Right forelimb (tissue), 1 donor: ENCODE measurements at places on chromosomes 7 and 10.
A peak's percentile ranks its signal among the peaks of the same experiment; 100 is the strongest.

GRCh38 chr10:112842832-112843360 is 107.2 kb upstream of the TCF7L2 start:
- DNase-seq, result no peak

DNA sequence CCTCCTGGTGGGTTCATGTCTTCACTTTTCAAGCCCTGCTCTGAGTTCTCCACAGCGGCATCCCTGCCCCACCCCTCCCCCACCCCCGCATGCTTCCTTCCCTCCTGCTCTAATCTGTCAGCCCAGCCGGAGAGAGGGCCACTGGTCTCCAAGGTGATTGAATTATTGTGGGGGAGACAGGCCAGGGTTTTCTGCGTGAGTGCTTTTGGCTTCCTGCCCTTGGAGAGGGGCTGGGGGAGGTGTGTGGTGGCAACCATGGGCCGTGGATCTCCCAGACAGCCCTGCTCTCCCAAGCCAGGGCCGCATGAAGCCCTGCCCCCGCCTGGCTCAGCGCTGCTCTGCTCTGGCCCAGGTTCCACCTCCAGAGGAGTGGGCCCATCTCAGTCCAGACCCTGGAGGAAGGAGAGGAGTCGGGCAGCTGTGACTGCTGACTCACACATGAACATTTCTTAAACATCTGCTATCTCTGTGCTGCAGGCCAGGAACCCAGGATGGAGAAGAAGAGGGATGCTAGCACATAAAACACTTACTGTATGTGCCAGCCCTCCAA is 109.9 kb downstream of the ZMIZ1 start:
- DNase-seq, result peak; percentile 82

DNA sequence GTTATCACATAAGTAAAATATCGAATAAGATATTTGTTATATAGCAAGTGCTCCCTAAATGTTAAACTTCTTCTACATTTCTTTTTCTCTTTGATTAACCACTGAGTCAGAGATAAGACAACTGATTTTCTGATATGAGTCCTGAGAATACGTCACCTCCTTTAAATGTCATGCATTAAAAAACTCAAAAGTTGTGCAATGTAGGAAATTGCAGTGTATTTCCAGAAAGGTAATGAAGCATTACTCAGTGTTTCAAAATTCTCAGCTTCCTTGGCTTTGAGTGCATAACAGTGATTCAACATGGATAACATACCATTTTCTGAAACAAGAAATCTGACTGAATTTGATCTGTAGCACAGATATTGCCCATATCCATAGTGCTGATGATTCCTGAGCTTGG is 155.8 kb downstream of the BMPER start:
- DNase-seq, result no peak

GRCh38 chr10:103280506-103280905 is 3.6 kb downstream of the INA start:
- DNase-seq, result no peak

- no peak for DNase-seq
These were observed 361.0 kb downstream of the PHTF2 start for GRCh38 chr7:78159545-78159944.

GRCh38 chr7:18667466-18667865 is 171.9 kb downstream of the HDAC9 start:
- no peak for DNase-seq

DNA sequence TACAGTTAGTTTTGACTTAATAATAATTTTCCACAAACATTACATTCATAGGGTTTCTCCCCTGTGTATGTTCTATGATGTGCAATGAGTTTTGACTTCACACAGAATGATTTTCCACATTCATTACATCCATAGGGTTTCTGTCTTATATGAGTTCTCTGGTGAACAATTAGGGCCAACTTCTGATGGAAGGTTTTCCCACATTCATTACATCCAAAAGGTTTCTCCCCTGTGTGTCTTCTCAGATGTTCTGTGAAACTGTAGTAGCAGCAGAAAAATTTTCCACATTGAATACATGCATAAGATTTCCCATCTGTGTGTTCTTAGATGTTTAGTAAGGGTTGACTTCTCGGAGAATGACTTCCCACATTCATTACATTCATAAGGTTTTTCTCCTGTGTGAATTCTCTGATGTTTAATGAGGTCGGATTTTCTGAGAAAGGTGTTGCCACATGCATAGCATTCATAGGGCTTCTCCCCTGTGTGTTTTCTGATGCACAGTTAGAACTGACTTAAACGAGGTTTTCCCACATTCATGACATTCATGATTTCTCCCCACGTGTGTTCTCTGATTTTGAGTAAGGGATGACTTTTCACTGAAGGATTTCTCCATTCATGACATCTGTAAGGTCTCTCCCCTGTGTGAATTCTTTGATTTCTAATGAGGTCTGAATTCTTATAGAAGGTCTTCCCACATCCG is 118.5 kb downstream of the ZNF33B start:
- no peak for DNase-seq

GRCh38 chr7:44333911-44334733 is 8.7 kb upstream of the CAMK2B start:
- DNase-seq, result no peak

GRCh38 chr7:28348636-28349035 is 63.7 kb upstream of the CREB5 start:
- no peak for DNase-seq

DNA sequence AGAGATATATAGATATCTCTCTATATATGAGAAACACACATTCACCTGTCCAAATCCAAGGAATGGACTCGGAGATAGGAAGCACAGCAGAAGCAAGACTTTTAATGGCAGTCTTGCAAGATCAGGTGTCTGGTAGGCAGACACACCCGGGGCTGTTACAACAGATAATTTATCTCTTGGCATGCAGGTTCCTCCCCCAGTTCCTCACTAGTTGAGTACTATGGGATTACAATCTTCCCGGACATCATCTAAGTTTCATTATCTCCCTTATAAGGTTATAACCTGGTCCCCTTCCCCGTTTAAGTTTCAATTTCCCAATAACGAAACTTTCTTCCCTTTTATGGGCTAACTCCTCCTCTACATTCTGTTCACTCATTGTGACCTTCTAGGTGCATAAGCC is 399.3 kb downstream of the PPP1R3A start:
- no peak for DNase-seq

DNA sequence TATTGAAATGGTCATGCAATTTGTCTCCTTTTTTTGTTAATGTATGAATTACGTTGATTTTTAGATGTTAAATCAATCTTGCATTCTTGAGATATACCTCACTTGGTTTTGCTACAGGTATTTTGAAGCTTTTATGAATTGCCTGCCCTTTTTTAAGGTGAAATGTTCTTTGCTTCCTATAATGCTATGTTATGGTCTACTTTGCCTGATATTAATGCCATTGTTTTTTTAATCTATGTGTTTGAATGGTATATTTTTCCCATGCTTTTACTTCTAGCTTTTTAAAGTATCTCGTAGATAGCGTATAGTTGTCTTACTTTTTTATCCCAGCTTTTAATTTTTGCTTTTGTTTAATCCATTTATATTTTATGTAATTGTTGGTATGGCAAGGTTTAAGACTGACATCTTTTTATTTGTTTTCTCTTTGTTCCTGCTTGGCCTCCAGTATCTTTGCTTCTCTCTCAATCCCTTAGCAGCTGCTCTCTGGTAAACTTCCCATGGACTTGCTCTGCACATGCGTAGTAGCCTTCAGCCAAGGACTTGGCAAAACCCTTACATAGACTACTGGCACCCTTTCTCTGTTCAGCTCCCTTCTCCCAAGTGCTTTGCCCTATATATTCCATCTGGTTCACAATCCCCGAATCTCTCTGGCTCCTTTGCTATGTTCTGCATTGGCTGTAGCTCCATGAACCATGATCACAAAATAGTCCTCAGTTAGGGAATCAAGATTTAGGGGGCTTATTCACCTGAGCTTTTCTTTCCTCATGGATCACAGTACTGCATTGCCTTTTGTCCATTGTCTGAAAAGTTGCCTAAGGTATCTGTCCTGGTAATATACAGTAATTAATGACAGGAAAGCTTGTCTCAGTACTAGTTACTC is 8.4 kb downstream of the TRIM24 start:
- DNase-seq, result no peak

GRCh38 chr7:45702751-45703150 is 128.6 kb downstream of the ADCY1 start:
- DNase-seq, result no peak

- no peak for DNase-seq
These were observed 135.7 kb downstream of the PDE1C start for GRCh38 chr7:31934551-31934950.

DNA sequence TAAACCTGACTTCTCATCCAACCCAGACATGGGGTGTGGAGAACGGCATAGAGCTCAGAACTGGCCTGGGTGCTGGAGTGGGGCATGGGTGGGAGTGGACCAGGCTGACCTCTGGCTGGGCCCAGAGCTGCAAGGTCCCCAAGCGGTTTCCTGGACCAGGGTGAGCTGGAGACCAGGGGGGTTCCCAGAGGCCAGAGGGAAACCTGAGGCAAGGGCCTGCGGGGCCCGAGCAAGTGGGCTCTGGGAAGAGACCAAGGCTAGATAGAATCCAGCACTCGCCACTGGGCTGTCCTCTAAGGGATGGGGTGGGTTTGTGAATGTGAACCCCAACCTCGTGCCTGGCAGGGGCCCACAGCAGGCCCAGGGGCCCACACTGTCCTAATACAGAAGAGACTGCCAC is 39.4 kb upstream of the RET start:
- no peak for DNase-seq

GRCh38 chr10:30093303-30093950 is 34.0 kb upstream of the JCAD start:
- DNase-seq, result no peak

GRCh38 chr10:77004917-77005564 is 632.6 kb downstream of the KCNMA1 start:
- DNase-seq, result no peak

- peak; percentile 76 for DNase-seq
These were observed 26.0 kb upstream of the GLI3 start for GRCh38 chr7:42262964-42263363.

GRCh38 chr7:130372402-130373165 is 7.7 kb upstream of the CPA1 start:
- DNase-seq, result no peak

- DNase-seq, result no peak
These were observed 31.9 kb downstream of the EBF3 start for GRCh38 chr10:129932182-129932581.

GRCh38 chr10:117477211-117477947 is 65.2 kb upstream of the EMX2 start:
- DNase-seq, result no peak

GRCh38 chr10:128150561-128150960 is 24.3 kb upstream of the MKI67 start:
- DNase-seq, result no peak

DNA sequence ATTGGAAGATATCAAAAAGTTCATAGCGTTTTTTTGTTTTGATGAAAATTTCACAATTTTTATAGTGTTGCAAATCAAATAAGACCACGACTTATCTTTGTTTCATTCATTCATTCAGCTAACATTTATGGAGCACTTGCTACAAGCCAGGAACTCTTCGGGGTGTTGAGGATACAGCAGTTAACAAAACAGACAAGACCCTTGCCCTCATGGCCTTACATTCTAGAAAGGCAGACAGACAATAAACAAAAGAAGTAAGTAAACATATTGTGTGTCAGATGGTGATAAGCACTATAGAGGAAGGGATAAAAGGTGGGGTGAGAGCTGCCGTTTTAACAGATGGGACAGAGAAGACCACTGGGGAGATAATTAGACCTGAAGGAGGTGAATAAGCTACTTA is 41.6 kb upstream of the GSAP start:
- DNase-seq, result no peak

GRCh38 chr10:89241486-89242344 is 9.9 kb downstream of the LIPA start:
- no peak for DNase-seq

GRCh38 chr7:95375591-95376257 is 20.5 kb downstream of the PON3 start:
- DNase-seq, result no peak

DNA sequence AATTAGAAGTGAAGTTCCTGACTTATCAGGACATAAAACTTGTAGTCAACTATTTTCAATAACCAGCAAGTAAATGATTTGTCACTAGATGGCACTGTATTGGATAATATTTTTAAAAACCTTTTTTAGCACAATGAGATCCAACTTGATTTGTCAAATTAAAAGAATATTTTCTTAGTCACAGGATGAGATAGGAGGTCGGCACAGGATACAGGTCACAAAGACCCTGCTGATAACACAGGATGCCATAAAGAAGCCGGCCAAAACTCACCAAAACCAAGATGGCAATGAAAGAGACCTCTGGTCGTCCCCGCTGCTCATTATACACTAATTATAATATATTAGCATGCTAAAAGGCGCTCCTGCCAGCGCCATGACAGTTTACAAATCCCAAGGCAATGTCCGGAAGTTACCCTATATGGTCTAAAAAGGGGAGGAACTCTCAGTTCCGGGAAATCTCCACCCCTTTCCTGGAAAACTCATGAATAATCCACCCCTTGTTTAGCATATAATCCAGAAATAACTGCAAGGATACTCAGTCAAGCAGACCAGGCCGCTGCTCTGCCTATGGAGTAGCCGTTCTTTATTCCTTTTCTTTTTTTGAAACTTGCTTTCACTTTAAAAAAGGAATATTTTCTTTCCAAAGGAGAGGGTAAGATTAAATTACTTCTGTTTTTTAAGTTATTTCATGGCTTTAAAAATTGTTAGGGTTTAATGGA is 255.7 kb upstream of the MKLN1 start:
- no peak for DNase-seq

DNA sequence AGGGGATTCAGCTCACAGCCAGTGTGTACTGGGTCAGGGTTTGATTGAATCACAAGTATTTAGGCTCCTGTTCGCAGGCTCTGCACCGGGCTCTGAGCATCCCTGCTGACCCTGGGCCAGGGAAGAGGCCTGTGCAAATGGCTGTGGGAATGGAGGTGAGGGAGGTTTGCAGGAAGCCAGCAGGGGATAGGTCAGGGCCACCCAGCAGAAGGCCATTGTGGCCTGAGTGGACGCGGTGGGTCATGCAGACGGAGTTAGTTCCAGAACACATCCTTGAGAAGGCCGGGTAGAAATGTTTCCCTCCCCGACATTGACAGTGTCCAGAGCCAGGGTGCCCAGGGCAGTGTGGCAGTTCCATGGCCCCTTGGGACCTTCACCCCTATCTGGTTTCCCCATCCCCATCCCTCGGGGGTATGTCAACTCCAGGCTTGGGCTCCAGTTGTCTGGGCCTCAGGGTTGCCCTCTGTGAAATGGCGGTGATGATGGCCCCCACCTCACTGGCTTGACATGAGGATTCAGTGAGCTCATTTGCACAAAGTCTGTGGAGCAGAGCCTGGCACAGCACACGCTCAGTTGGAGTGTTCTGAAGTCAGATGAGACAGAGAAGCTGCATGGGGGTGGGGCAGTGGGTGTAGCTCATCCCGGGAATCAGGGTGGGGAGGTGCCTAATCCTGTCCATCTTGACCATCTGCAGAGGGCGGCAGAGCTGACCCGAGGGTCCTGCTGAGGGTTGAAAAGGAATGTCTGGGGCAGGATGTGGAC is 107.6 kb downstream of the ADCY1 start:
- no peak for DNase-seq

- DNase-seq, result no peak
These were observed 40.8 kb upstream of the ZNF438 start for GRCh38 chr10:31072451-31072850.

- no peak for DNase-seq
These were observed 288.7 kb upstream of the KCND2 start for GRCh38 chr7:119984247-119984646.
